NCI-H187 treated with DMSO at 0.1 percent for 48 hours (cell line): ENCODE measurements at places on chromosomes 5 and 9.

- DNase-seq = no peak
Observed at GRCh38 chr5:62538017-62538942, 40.3 kb upstream of the LRRC70 start.

DNA sequence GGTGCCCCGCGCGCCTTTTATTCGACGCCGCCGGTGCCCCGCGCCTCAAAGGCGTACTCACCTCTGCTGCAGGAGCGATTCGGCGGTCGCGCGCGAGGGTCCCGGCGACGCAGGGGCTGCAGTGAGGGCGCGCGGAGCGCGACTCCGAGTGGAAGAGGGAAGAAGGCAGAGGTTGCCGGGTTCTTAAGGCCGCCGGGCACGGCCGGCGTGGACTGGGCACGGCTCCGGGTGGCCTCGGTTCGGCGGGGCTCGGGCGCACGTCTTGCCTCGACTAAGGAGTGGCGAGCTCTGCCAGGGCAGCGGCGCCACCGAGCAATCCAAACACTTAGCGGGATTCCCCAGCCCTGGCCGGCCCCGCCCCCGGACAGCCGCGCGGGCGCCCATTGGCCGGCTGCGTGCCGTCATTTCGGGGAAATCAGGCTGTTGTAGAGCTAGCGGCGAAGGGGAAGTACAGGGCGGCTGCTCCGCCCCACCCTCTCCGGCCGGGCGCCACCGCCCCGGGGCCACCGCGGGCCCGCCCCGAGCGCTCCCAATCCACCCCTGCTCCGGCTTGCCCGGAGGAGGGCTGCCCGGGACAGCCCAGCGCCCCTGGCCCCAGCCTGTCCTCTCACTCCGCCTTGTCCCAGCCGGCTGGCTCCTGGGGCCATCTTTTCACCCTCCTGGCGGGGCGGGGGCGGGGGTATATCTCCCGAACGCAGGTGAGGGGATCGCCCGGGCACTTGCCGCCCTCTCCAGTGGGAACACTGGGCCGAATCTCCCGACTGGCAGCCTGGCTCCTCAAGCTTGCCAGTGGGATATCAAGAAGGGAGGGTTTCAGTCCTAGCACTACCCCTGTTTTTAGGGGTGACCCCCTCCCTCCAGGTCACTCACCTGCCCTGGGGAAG, at the start of gene IRF1:
Gene IRF1, minus strand, starts transcription at position 290 of the 884 bp plus-strand sequence. CDS start 1,295 bp downstream, outside the sequence.
- DNase-seq = peak; percentile 18

GRCh38 chr9:17653947-17654465, 75.1 kb downstream of the SH3GL2 start:
- DNase-seq = no peak

GRCh38 chr9:125240649-125240999, 519 bp downstream of the HSPA5 start:
- no peak for DNase-seq

GRCh38 chr5:180541710-180542109, 47.5 kb downstream of the CNOT6 start:
- no peak for DNase-seq

- no peak for DNase-seq
Observed at GRCh38 chr9:101601904-101602765, 7.4 kb upstream of the PPP3R2 start.

- no peak for DNase-seq
Observed at GRCh38 chr9:137017791-137018497, 10.1 kb downstream of the ABCA2 start.

- DNase-seq = no peak
Observed at GRCh38 chr5:67066815-67067214, 129.8 kb downstream of the CD180 start.

DNA sequence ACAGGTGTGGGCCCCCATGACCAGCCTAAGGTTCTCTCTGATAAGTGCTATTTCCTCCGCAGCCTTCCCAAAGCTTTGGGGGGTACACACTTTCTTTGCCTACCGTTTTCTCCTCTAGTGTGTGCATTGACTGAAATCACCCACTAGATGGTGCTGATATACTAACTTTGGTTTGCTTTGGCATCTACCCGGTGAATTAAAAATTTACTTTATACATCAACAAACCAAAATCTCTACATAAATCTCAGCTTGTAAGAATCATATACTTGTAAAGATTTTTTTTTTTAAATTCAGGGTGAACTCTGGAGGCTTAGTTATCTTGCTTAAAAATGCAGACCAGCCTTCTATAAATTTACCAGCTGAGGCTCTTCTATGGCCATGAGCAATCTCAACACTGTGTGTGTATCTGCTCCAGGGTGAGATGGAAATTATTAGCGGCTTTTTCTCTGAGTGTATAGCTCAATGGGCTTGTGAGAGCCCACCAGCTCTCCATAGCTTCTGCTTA, 475.7 kb upstream of the TNC start:
- DNase-seq = no peak

DNA sequence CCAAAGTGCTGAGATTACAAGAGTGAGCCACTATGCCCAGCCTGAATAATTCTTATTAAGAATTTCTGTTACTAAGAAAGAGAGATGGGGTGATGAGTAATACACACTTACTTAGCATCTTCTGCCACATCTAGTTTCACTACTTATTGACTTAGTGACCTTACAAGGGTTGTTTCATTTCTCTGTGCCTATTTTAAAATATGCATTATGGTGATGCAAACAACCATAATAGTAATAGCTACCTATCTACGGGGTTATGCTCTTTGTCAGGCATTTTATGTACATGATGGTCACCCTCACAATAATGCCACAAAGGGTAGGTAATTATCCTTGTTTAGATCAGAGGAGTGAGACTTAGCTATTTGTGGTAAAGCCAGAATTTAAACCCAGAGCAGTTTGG, 499.0 kb upstream of the SGCD start:
- no peak for DNase-seq

- no peak for DNase-seq
Observed at GRCh38 chr5:1153428-1153827, 41.6 kb upstream of the SLC12A7 start.

GRCh38 chr5:112685931-112686330, 51.8 kb upstream of the APC start:
- DNase-seq = no peak
